ENCODE measurements at places on chromosomes 5 and 9. TPM values are rescaled to one million over a fixed set of nuclear protein-coding genes. Genes with fewer than 3 reads are reported as not detected.

IFNK gene
- total RNA-seq, result not detected

INSL6 gene
- total RNA-seq, result not detected

CYLC2 gene
- total RNA-seq, result not detected

RAB3C gene
- 0.05 TPM for total RNA-seq

DNA sequence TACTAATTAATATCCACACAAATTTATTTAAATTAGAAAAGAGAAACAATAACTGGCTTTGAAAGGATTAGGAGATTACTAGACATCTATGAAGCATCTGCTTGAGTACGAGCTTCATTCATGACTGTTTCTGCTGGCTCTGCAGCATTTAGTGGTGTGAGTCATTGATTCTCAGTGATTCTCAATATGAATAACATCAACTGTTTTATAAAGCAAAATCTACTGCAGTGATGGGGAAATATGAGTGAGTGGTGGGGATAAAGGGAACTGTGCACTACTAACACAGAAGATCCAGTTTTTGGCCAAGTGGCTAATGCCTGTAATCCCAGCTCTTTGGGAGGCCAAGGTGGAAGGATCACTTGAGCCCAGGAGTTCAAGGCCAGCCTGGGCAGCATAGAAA, 8.4 kb downstream of the FNBP1 start:
- no peak for DNase-seq

ACTBL2 gene
- not detected for total RNA-seq

TAF11L11 gene
- total RNA-seq, result not detected

DNA sequence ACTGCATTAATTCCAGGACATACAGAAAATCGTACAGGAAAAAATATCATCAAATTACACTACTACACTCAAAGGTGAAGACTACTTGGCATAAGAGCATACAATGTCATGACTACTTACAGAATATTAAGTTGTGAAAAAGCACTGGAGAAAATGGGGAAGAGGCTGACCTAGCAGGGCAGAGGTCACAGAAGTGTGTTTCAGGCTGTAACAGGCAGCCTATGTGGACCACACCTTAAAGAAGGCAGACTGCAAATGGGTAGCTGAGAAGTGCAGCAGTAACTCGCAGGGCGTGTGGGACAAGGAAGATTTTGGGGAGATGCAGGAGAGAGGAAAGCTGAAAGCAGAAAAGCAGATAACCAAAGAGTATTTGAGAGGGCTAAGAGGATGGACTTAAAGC, 167.0 kb upstream of the PIK3R1 start:
- DNase-seq, result no peak

DNA sequence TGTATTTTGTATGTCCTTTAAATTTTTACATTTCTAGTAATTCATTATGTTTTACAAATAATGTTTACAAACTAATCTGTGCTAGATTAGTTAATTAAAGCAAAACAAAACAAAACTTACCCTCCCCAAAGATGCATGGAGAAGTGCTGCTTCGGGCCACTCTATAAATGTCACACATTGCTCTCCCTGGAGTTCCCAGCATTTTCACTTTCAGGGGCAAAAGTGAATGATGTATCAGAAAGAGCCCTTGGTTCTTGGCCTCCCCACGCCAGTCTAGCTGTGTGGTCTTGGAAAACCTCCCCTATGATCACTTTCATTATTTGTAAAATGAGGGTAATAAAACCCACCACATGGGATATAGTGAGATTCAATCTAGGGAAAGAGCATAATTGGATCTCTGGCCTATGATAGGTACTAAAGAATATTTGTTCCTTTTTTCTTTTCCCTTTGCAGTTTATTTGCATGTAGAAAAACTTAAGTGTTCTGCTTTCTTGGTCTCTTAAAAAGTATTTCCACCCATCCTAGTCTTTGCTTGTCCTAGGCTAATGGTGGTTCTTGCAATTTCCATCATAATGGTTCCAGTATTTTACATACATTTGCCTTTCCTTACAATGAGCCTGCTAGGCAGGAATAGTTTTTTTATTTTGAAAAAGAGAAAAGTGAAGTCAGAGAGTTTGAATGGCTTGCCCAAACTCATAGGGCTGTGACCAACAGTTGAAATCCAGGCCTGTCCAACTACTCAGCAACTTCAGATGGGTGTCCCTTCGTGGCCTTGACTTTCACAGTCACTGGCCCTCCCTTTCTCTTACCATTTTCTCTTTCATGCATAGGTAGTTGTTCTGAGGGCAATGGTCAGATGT, 184.5 kb upstream of the KLF4 start:
- no peak for DNase-seq
